ENCODE measurements at places on chromosomes 7 and 10.

GRCh38 chr7:129368389-129368986, 65.7 kb upstream of the STRIP2 start:
- no peaks in the 10 kb centered on the region for H3K27me3 ChIP-seq
- no peak for DNase-seq
- peak overlapping the region; percentile 29 for H3K4me3 ChIP-seq
- H3K36me3 ChIP-seq: no peaks in the 10 kb centered on the region

- no peaks in the 10 kb centered on the region for H3K27me3 ChIP-seq
- H3K4me1 ChIP-seq: peaks cover 23% of the 10 kb centered on the region
- peaks cover 2% of the 10 kb centered on the region for H3K36me3 ChIP-seq
- DNase-seq: peak; percentile 23
Observed at GRCh38 chr10:79435271-79436065, 10.0 kb downstream of the ZCCHC24 start.

DNA sequence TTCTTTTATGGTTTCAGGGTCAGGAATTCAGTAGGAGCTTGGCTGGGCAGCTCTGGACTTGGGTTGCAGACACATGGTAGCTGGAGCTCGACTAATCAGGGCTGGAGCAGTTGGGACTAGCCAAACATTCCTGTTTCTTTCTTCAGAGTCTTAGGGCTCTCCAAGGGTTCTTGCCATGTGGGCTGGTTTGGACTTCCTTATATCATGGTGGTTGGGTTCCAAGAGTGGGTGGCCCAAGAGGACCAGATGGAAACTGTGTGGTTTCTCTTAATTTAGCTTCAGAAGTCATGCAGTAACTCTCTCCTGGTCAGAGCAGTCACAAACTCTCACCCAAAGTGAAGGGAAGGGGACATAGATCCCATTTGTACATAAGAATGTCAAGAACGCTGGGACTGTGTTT, 270.1 kb upstream of the FZD1 start:
- no peak overlapping the region for H3K27ac ChIP-seq
- no peaks in the 10 kb centered on the region for H3K36me3 ChIP-seq
- no peaks in the 10 kb centered on the region for H3K27me3 ChIP-seq

DNA sequence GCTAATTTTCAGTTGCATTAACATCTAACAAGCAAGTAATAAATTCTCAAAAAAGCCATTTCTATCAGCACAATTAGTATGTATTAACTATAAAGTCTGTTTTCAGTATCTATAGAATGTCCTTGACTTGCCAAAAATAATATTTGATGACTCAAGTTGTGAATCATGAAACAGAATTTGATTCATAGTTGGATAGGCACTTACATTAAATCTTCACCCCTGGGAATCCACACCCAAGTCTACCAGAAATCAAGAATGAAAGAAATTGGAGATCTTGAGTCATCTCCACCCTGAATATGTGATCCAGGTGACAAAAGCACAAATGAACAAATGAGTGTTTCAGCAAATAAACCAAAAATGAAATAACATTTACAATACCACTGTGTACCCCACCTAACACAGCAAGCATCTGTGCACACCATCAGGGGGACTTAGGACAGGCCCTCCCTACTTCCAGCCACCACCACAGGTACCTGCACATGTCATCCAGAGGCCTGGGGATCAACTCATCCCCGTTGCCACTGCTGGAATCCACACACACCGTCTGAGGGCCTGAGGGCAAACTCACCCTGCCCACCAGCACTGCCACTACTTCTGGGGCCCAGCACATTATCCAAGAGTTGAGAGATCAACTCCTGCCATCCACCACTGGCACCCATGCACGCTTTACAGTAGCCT, 160.1 kb downstream of the MTERF1 start:
- no peak overlapping the region for H3K27ac ChIP-seq
- H3K27me3 ChIP-seq: no peaks in the 10 kb centered on the region
- no peak overlapping the region for H3K4me3 ChIP-seq
- no peaks in the 10 kb centered on the region for H3K36me3 ChIP-seq
- DNase-seq: no peak
- H3K4me1 ChIP-seq: no peaks in the 10 kb centered on the region

DNA sequence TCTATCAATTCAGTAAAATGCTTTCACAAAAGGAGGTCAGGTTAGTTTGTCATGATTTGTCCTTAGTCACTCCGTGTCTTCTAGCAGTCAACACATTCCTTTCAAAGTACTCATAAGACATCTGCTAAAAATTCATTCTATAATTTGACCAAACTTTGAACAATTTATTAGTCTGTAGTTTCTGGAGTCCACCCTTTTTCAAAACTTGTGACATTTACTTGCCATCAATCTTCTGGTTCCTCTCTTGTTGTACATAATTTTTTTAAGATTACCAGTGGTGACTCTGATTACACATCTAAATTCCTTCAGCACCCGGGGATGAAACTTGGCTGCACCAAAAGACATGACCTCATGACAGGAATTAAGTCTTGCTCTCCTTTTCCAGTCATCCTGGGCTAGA, 130.1 kb downstream of the NEBL start:
- H3K36me3 ChIP-seq: no peaks in the 10 kb centered on the region
- no peaks in the 10 kb centered on the region for H3K27me3 ChIP-seq
- no peaks in the 10 kb centered on the region for H3K4me1 ChIP-seq
- no peak overlapping the region for H3K27ac ChIP-seq
- DNase-seq: no peak
- no peak overlapping the region for H3K4me3 ChIP-seq

- no peak overlapping the region for H3K4me3 ChIP-seq
- no peaks in the 10 kb centered on the region for H3K27me3 ChIP-seq
- no peak overlapping the region for H3K27ac ChIP-seq
- no peaks in the 10 kb centered on the region for H3K4me1 ChIP-seq
- DNase-seq: no peak
Observed at GRCh38 chr7:112138325-112138852, 67.8 kb downstream of the DOCK4 start.

- no peak for DNase-seq
- H3K4me3 ChIP-seq: no peak overlapping the region
- no peaks in the 10 kb centered on the region for H3K36me3 ChIP-seq
- no peak overlapping the region for H3K27ac ChIP-seq
- H3K4me1 ChIP-seq: no peaks in the 10 kb centered on the region
Observed at GRCh38 chr7:113179313-113179712, 61.0 kb upstream of the SMIM30 start.

DNA sequence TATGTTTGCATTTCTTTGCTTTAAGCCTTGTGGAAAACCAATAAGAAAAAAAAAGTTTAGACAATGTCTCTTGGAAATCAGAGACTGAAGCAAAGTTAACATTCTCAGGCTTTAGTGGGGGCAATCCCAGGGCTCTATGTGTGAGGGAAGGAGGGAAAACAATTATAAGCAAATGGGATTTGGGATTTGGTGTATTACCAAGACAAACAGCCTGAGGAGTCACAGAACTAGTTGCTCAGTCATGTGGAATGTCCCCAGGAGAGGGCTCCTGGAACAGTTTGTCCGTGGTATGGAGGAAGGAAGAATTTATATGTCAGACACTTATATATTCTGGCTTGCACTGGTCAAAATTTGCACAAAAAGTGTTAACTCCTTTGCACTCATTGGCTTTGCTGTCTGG, 562.9 kb upstream of the TPK1 start:
- no peaks in the 10 kb centered on the region for H3K27me3 ChIP-seq
- no peaks in the 10 kb centered on the region for H3K36me3 ChIP-seq
- H3K27ac ChIP-seq: no peak overlapping the region
- H3K4me3 ChIP-seq: no peak overlapping the region

Data from lung (tissue), 17 donors.